RPMI7951 (cell line): ENCODE measurements at places on chromosomes 12 and 14. TPM values are rescaled to one million over a fixed set of nuclear protein-coding genes. Genes with fewer than 3 reads are reported as not detected.

- DNase-seq = no peak
Observed at GRCh38 chr14:67483579-67484285, 4.8 kb downstream of the TMEM229B start.

DNA sequence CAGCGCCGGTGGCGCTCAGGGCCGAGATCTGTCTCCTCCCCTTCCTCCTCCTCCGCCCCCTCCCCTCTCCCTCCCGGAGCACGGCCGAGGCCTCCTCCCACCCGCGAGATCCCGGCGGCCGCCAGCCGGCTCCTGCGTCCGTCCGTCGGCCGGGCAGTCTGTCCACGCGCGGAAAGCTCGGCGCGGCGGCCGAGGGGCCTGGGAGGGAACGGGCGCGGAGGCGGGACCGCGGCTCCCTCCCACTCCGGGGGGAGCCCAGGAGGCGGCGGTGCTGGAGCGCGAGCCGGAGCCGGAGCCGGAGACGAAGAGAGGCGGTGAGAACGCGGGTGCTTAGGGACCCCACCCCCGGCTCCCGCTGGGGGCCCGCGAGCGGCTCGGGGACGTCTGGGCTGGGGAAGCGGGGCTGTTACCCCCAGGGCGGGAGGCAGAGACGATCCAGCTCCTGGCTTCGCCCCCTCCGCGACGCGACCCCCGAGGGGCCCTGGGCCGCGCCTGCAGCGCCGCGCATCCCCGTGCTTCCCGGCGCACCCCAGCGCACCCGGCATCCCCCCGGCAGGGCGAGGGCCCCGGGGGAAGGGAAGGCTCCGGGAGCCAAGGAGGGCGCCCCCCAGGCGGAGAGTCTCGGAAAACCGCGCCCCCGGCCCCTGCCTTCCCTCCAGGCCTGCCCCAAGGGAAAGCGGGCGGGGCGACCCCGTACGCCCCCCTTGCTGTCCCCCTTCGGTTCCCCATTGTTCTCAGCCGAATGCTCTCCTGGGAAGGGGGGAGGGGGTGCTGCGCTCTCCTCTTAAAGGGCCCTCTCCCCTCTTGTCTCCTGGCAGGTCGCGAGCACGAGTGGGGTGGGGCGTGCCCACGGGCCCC lies at the start of gene DTX1:
Gene DTX1 (plus strand): TSS at position 100 of the 858 bp plus-strand sequence. CDS start 1,463 bp downstream, outside the sequence.
- DNase-seq = no peak

GRCh38 chr14:73973497-73973896 lies 23.4 kb downstream of the COQ6 start:
- no peak for DNase-seq

GRCh38 chr12:106341086-106341877 lies 16.3 kb upstream of the POLR3B start:
- no peak for DNase-seq

GRCh38 chr12:117114784-117115183 lies 15.6 kb upstream of the TESC start:
- no peak for DNase-seq

DNA sequence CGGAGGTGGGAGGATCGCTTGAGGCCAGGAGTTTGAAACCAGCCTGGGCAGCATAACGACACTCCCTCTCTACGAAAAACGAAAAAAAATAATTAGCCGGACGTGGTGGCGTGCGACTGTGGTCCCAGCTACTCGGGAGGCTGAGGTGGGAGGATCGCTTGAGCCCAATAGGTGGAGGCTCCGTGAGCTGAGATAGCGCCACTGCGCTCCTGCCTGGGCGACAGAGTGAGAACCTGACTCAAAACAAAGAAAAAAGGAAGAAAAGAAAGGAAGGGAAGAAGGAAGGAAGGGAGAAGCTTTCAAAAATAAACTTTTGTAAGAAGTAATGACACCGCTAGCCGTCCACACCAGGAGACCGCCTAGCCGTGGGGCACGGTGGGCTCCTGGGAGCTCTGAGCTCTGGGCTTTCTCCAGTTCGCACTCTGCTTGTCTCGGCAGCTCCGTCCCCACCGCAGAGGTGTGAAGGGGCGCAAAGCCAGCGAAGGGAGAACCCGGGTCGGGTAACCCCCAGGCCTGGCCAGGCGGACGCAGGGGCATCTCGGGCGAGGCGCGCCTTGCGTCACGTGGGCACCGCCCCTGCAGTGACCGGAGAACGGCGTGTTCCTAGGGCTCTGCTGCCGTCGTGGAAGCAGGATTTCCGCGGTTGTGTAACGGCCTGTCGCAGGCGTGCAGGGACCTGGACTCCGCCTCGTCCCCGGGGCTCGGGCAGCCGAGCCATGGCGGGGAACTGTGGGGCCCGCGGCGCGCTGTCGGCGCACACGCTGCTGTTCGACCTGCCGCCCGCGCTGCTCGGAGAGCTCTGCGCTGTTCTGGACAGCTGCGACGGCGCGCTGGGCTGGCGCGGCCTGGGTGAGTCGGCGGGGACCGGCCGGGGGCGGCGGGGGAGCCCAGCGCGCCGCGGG lies at the start of gene IRAK3:
Gene IRAK3 (plus strand): TSS at position 631 of the 902 bp plus-strand sequence. CDS start 86 bp downstream, at position 717.
- peak; percentile 64 for DNase-seq

DNA sequence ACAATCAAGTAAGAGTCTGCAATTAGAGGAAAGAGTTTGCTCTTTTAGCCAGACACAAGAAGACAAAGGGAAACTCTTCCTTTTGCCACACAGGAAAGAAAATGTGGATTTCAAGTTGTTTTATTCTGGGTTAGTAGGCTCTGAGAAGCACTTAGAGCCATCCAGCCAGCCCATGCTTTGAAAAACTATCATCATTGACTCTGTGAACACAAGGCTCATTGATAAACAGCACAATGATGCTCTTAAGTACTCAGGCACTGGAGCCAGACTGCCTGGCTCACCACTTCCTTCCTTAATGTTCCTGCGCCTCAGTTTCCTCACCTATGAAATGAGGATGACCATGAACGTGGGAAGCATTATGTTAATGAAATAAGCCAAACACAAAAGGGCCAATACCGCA lies 150.2 kb upstream of the EEA1 start:
- DNase-seq = peak; percentile 34

GRCh38 chr14:31128601-31129526 lies 78.7 kb downstream of the HECTD1 start:
- DNase-seq = no peak

DNA sequence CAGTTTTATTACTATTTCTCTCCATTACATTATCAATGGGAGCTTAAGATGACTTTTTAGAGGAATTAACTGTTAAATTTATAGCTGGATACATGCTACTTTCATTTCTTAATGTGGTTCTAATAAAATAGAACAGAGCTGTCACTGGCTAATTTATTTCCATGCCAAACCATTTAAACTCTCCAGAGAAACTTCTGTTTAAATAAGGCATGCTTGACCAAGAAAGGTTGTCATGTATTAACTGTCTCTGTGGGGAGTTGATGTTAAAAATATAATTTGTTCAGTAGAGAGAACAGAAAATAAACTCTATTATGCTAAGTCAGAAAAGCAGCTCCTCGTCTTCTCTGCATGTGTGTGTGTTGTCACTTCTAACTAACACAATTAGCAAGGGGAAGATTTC lies 447.4 kb downstream of the SLC16A7 start:
- DNase-seq = no peak

- no peak for DNase-seq
Observed at GRCh38 chr12:92769124-92769901, 66.5 kb downstream of the PLEKHG7 start.

- DNase-seq = no peak
Observed at GRCh38 chr14:96808619-96809406, 11.6 kb downstream of the VRK1 start.

DNA sequence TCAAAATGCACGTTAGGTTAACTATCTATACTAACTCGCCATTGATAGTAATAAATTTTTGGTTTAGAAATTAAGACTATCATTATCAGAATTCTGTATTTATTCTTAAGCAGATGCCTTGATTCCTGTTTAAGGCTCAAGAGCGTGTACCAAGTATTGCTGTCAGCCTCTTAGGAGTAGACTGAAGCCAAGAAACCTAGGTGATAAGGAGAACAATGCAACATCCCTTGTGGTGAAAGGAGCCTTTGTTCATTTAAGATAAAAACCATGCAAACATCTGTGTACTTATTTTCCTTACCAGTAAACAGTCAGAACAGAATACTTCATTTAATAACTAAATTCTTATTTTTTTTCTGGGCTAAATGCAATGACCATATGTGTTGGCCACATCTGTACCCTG lies 109.4 kb upstream of the NOVA1 start:
- no peak for DNase-seq

GRCh38 chr14:72126091-72126490 lies 193.9 kb downstream of the RGS6 start:
- no peak for DNase-seq

- no peak for DNase-seq
Observed at GRCh38 chr12:124652661-124653060, 85.2 kb upstream of the NCOR2 start.

- DNase-seq = no peak
Observed at GRCh38 chr12:132456944-132457495, 32.9 kb upstream of the FBRSL1 start.

LRRIQ1 gene
- total RNA-seq = 0.12 and 0.39 TPM in 2 replicates

ZFYVE26 gene
- total RNA-seq = 9.1 and 9.3 TPM in 2 replicates

KCNK10 gene
- total RNA-seq = not detected in 2 replicates

SOAT2 gene
- total RNA-seq = not detected in 2 replicates

MYH7 gene
- not detected in 2 replicates for total RNA-seq

PTPRO gene
- 0.72 and 0.78 TPM in 2 replicates for total RNA-seq

CLEC6A gene
- not detected in 2 replicates for total RNA-seq

RNU4-1 gene
- total RNA-seq = under 0.01 TPM in 2 replicates

NUP107 gene
- total RNA-seq = 88.5 and 130 TPM in 2 replicates
